SJCRH30 (cell line): ENCODE measurements at places on chromosomes 11 and 22. TPM values are rescaled to one million over a fixed set of nuclear protein-coding genes. Genes with fewer than 3 reads are reported as not detected.

- no peaks in the 10 kb centered on the region for H3K36me3 ChIP-seq
- H3K4me1 ChIP-seq = peaks cover 5% of the 10 kb centered on the region; the same call in 1 of the 2 replicates
- peak overlapping the region; percentile 45; the same call in 1 of the 2 replicates for H3K27ac ChIP-seq
- peak; percentile 88 for DNase-seq
Observed at GRCh38 chr11:17389211-17389956, 925 bp upstream of the KCNJ11 start.

Gene ACR
- not detected in 2 replicates for total RNA-seq

DNA sequence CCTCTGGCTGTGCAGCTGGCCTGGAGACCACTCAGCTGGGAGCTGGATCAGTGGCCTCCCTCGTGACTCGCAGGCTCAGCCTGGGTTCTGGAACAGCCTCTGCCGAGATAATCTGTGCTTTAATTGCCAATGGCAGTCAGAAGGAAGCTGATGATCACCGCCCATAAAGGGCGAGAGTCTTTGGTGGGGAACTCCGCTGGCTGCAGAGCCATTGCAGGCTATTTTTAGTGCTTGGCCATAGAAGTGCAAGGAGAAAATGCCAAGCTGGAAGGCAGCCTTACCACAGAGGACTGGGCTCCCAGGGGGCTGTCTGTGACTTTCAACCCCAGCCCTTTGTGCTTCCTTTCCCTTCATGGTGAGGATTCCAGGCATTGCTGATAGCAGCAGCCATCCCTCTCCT lies 62.2 kb upstream of the TENM4 start:
- H3K36me3 ChIP-seq = no peaks in the 10 kb centered on the region
- no peaks in the 10 kb centered on the region for H3K4me1 ChIP-seq
- H3K27ac ChIP-seq = no peak overlapping the region
- H3K27me3 ChIP-seq = no peaks in the 10 kb centered on the region
- DNase-seq = no peak

Gene SLC22A12
- not detected in 2 replicates for total RNA-seq

Gene HPX
- total RNA-seq = not detected in 2 replicates

DNA sequence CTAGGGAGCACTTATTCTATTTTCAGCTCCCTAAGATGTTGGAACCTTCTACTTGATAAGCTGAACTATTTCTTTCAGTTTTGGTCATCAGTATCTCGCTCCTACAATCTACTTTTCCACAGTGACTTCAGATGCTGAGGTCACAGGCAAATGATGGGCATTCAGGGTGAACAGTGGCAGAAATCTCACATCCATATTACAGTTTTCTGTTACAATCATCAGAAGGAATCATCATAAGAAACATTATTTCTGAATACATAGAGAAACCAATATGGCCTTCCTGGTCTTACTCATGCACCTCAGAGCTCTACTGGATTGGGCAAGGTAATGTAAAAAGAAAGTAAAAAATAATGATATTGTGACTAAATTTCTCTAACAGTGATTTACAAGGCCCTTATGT lies 39.4 kb upstream of the DDI1 start:
- no peaks in the 10 kb centered on the region for H3K27me3 ChIP-seq
- 0 out of 2 replicates have a peak, but pooled peaks cover 3% of the 10 kb centered on the region for H3K4me1 ChIP-seq
- no peak overlapping the region for H3K4me3 ChIP-seq
- no peaks in the 10 kb centered on the region for H3K36me3 ChIP-seq

GRCh38 chr22:29716814-29717545 lies 2.8 kb upstream of the CABP7 start:
- H3K36me3 ChIP-seq = no peaks in the 10 kb centered on the region
- no peak overlapping the region for H3K4me3 ChIP-seq
- peak; percentile 86 for DNase-seq
- no peak overlapping the region for H3K27ac ChIP-seq

DNA sequence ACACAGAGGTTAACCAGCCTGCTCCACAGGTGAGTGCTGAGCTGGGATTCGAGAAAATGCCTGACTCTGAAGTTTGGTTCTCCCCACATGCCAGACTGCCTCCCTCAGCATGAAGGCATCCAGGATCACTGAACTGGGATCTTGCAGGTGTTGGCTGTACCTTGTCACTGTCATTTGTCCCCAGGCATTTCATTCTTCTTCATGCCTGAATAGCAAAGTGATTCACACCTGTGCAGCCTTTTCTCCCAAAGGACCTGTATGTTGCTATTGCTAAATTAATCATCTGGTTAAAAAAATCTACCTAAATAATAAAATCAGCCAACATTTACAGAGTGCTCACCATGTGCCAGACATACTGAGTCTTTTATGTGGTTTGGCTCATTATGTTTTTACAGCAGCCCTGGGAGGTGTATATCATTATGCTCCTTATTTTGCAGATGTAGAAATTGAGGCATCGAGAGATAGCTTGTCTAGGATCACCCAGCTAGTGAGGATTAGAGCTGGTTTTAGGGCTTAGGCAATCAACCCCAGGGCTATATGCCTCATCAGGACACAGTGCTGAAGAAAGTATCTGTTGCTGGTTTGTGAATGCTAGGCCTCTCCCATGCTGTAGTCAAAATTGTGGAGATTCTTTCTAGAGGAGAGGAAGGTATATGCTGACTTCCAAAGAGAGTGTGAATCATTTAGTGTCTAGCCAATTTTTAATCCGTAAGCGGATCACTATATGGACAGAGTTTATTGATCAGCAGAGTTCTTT lies 204.4 kb downstream of the HIPK3 start:
- H3K4me1 ChIP-seq = no peaks in the 10 kb centered on the region
- H3K4me3 ChIP-seq = no peak overlapping the region
- no peak for DNase-seq
- H3K27me3 ChIP-seq = no peaks in the 10 kb centered on the region
